ENCODE measurements at places on chromosomes 13 and 19.

DNA sequence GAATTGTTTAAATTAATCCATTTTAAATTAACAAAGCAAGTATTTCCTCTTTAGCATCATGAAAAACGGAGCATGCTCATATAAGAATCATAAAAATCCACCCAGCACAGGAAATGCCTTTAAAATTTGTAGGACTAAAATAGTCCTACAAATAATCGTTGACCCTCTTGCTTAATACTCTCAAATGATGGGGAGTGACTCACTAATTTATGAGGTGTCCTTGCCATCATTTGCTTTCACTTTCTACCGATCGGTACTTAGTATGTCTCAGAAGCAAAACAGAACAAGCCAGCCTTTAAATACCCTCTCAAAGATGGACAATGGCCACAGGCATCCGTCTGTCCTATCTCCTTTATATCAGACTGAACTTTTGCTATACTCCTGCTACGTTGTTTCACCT lies 97.2 kb downstream of the SUCLA2 start:
- DNase-seq = no peak

GRCh38 chr13:44555207-44555606 lies 20.9 kb downstream of the TSC22D1 start:
- no peak for DNase-seq

- no peak for DNase-seq
Measured at GRCh38 chr13:46313432-46314257, 73.4 kb downstream of the RUBCNL start.

DNA sequence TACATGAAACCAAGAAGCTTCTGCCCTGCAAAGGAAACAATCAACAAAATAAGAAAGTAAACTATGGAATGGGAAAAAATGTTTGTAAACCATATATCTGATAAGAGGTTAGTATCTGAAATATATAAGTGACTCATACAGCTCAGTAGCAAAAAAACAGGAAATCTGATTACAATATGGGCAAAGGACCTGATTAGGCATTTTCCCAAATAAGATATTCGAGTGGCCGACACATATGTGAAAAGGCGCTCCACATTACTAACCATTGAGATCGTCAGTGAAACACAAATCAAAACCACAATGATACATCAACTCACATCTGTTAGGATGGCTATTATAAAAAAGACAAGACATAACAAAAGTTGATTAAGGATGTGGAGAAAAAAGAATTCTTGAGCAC lies 2818.6 kb upstream of the PCDH20 start:
- DNase-seq = no peak
